Activated T-helper 1 cell treated with anti-CD3 and anti-CD28 coated beads, Interleukin-2, amount 50 U/mL, for 16 hours (primary cell): ENCODE measurements at places on chromosomes 5 and 9.
A peak's percentile ranks its signal among the peaks of the same experiment; 100 is the strongest.

DNA sequence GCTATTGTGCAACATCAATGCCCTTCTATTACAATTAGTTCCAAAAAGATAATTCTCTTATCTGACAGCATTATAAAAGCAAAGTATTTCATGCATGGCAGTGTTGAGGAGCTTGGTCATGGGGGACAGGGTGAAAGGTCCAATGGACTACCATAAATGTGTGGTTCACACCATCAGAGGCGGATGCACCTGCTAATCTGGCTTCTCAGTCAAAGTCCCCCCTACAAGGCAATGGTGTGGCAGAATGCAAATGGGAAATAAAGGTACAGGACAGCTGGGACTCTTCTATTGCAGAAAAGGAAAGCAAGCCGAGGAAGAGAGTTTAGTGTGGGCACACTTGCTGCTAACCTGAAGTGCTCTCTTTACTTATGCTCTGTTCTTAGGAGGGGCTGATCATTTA is 369.1 kb downstream of the NDUFS4 start:
- DNase-seq = no peak

DNA sequence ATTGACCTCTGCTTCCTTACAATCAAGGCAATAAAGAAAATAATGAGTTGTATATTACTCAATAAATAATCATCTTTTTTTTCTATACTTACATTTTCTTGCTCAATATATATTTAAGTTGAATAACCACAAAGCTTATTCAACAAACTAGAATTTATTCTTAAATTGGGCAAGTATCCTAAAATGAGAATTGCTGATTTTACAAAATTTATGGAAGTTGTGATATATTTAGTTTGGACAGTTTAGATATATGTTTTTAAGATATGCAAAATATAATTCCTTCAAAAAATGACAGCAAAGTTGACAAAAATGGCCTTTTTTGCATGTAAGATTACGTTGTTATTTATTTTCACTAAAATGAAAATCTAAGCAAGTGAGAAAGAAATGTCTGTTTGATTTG is 305.7 kb upstream of the GRIN3A start:
- no peak for DNase-seq

DNA sequence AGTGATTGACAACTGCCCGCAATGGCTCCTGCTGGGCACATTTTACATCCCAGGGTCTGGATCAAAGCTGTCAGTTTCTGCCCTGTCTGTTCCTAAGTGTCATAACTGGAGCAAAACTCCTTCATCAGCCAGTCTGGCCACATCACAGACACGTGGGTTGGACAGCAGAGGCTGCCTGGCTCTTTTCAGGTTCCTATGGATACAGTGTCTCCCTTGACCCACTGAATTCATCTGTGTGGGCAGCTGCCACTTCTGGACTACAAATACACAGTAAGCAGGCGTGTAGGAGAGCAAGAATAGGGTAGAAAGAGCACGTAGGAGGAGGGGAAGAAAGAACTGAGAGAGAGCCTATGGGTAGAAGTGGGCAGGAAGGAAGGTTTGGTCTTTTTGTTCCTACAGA is 238.0 kb downstream of the ENC1 start:
- DNase-seq = no peak

- DNase-seq = no peak
These were observed 18.4 kb upstream of the QSOX2 start for GRCh38 chr9:136264031-136264430.

- DNase-seq = no peak
These were observed 18.6 kb downstream of the DNAJA1 start for GRCh38 chr9:33043671-33044070.

DNA sequence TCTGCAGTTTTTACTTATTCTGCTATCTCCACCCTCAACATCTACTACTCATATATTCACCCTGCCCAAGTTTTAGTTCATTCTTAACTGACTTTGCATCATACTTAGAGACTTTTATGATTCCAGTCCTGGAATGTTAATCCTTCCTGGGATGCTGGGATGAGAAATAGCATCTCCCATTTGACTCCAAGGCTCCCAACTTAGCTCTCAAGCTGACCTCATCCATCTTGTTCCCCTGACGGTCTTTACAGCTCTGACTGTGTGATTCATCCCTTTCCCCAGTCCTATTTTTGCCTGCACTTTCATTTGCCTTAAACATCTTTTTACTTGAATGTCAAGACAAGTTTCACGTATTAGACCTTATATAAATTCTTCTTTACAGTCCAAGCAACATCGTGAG is 297.8 kb downstream of the EPB41L4A start:
- DNase-seq = no peak

- no peak for DNase-seq
These were observed 47.3 kb upstream of the COL5A1 start for GRCh38 chr9:134594078-134594941.

DNA sequence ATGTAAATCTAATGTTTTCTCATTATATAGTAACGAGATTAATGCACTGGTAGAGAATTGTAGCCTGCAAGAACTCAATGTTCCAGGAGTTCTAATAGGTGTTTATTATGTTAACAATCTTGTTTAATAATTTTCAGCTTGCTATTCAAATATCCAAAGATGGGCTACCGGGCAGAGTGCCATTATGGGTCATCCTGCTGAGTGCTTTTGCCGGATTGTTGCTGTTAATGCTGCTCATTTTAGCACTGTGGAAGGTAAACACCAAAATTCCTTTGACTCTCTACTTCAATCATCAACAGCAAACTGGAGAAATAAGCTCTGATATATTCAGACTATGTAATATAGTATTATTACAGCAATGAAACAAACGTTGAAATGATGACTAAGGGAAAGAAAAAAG is 41.9 kb upstream of the ITGA2 start:
- DNase-seq = no peak

DNA sequence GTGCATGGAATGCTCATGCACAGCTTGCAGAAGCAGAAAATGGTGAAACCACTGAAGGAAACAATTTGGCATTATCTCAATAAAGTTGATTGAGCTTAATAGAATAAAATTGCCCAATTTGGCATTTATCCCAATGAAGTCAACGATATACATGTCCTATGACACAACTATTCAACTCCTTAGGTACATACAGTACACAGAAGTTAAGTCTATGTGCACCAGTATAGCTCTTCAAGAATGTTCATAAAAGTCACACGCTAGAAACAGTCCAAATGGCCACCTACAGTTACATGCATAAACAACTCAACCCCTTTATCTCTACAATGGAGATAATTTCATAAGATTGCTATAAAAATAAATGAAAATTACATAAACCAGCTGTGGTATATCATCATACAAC is 184.5 kb downstream of the DENND1A start:
- no peak for DNase-seq

- DNase-seq = no peak
These were observed 116.1 kb upstream of the SPOCK1 start for GRCh38 chr5:137615171-137615775.

- DNase-seq = no peak
These were observed 119.0 kb downstream of the ENTREP1 start for GRCh38 chr9:69444021-69444420.

- no peak for DNase-seq
These were observed 234.6 kb downstream of the CACNA1B start for GRCh38 chr9:138112090-138112748.

DNA sequence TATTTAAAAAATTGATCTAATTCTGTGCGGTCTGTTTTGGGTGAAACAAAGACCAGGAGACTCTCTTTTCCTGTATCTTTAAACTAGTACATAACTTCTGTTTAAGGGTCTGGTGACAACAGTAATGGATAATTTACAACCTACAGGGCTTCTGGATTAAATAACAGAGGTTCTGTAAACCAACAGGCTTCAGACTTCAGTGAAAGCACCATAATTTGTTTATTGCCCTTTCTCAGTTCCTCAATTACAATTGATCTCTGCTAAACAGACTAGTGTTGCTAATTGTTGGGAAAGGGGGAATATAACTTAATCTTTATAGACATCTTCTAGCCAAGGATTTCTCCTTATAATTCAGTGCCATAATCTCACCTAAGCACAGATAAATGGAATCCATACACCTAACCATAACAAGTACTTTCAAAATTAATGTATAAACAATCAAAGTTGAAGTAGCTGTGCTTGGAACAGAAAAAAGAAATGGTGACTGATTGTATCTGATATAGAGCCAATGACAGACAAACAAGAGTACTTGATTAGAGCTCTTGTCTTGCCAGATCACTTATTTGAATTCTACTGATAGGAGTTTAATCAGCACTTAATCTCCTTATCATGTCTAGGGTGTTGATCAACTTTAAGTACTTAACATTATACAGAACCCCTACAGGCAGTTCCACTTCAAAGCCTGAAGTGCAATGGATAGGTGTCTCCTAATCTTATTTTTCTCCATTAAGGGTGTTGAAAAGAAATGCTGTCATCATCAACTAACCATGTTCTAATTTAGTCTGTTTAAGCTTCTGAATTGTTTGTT is 536.0 kb downstream of the NR2F1-AS1 start:
- no peak for DNase-seq

DNA sequence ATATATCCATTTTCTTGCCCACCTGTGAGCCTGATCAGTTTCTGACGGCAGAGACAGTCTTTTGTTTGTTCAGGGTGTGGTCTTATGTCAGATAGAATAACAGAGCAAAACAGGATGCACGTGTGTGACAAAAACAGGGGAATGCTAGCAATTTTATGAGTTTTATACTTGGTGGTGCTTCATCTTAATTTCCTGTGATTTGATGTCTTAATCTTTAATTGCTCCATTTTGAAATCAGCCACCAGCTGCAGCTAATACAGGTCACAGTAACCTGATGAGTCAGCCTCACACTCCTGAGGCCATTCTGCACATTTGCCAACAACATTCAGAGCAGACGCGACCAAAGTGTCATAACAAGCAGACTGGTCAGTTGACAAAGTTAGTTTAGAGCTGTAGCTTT is 42.3 kb upstream of the JMY start:
- no peak for DNase-seq

- DNase-seq = no peak
These were observed 193.8 kb downstream of the SMARCA2 start for GRCh38 chr9:2208991-2209390.

- DNase-seq = no peak
These were observed 1.8 kb downstream of the SKP2 start for GRCh38 chr5:36153726-36154125.

- no peak for DNase-seq
These were observed 17.1 kb downstream of the IER5L start for GRCh38 chr9:129160712-129161533.

DNA sequence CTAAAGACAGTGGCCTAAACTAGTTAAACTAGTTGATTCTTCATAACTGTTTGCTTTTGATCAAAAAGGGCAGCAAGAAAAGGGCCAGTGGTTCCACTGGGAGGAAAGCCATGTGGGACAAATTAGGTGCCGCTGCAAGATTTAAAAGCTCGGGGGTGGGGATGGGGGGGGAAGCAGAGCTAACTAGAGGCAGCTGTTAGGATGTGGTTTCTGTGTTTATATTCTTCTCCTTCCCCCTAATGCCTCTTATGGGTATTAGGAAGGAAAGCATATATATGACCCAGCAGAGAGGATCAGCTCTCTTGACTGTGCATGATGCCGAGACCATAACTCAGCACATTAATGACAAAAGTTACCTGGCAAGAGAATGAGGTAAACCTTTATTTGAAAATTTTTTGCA is 65.7 kb downstream of the EFNA5 start:
- no peak for DNase-seq

GRCh38 chr9:110452227-110452801 is 114.7 kb upstream of the TXNDC8 start:
- no peak for DNase-seq

- DNase-seq = no peak
These were observed 82.7 kb downstream of the ATP10B start for GRCh38 chr5:160769301-160769700.

DNA sequence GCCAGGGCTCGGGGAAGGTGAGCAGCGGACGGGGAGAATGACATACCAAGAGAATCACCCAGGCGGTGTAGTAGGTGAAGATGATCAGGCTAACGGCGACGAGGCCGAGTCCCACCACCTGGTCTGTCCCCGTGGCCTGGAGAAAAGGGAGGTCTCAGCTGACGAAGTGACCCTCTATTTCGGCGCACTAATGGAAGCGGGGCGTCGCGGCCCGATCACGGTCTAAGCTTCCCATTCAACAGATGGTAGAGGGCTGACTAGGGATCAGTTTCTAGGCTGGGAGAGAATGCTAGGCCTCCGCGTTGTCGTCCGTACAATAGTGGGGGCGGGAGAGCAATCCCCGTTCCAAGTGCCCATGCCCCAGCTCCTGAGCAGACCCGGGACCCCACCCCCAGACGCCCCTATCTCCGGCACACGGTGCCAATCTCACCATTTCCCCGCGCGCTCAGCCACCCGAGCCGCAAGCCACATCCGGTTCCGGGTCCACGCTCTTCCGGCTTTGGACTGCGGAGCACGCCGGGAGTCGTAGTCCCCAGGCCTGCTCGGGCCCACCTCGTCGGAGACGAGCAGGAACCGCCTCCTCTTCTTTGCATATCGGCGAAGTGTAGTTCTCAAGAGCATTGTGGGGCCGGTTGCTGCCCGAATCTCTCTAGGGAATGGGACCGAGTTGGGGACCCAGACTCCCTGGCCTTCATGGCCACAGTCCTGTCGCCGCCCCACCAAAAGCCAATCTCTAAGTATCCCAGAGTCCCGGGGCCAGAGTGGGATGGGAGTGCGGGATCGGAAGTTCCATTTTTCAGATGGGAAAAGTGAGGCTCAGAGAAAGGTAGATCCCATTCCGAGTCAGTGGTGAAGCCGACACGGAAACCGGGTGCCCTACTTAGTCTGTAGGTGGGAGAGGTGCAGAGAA is at the start of gene DPM2:
Gene DPM2, minus strand, starts transcription at position 467 of the 910 bp plus-strand sequence. Its CDS starts 34 bp downstream, at position 433.
- DNase-seq = peak; percentile 74

- no peak for DNase-seq
These were observed 193.7 kb downstream of the PIK3R1 start for GRCh38 chr5:68409259-68409658.
